Activated CD8-positive, alpha-beta memory T cell treated with anti-CD3 and anti-CD28 coated beads for 4 hours (primary cell): ENCODE measurements at places on chromosomes 12 and 14.

GRCh38 chr12:59040656-59041055 lies 120.4 kb upstream of the LRIG3 start:
- DNase-seq = no peak

- DNase-seq = peak; percentile 62
Measured at GRCh38 chr12:9741726-9742125, 8.8 kb upstream of the CLECL1 start.

GRCh38 chr12:9870286-9870866 lies 1.2 kb upstream of the CLEC2B start:
- DNase-seq = no peak

- peak; percentile 48 for DNase-seq
Measured at GRCh38 chr14:102235275-102235897, 69.6 kb downstream of the MOK start.

- no peak for DNase-seq
Measured at GRCh38 chr14:67077921-67078320, 111.3 kb upstream of the GARIN2 start.

GRCh38 chr12:122028905-122029560 lies 7.3 kb downstream of the BCL7A start:
- DNase-seq = no peak
